Memory B cell (primary cell): ENCODE measurements at places on chromosomes 7 and 10.

DNA sequence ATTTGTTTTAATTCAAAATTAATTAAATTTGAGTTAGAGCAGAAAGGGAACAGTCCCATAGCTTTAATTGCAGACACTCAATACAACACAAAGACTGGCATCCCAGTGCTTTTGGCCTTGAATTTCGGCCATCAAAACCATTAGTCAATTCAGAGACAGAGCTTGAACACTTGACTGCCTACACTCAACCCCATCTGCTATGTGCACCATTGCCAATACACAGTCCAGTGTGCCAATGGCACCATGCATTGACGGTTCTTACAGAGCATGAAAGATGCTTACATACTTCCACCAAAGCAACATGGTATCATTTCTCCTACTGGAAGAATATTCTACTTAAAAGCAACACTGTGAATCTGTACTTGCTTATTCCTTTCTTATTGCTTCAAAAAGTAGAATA is 43.6 kb upstream of the LRRTM3 start:
- H3K36me3 ChIP-seq: no peaks in the 10 kb centered on the region
- no peaks in the 10 kb centered on the region for H3K27me3 ChIP-seq
- H3K27ac ChIP-seq: no peak overlapping the region
- DNase-seq: no peak
- no peak overlapping the region for H3K4me3 ChIP-seq

GRCh38 chr7:130254555-130254954 is 12.1 kb upstream of the CPA2 start:
- no peak overlapping the region for H3K4me3 ChIP-seq
- no peak for DNase-seq
- peaks cover 5% of the 10 kb centered on the region for H3K36me3 ChIP-seq
- H3K27me3 ChIP-seq: peaks cover 6% of the 10 kb centered on the region

DNA sequence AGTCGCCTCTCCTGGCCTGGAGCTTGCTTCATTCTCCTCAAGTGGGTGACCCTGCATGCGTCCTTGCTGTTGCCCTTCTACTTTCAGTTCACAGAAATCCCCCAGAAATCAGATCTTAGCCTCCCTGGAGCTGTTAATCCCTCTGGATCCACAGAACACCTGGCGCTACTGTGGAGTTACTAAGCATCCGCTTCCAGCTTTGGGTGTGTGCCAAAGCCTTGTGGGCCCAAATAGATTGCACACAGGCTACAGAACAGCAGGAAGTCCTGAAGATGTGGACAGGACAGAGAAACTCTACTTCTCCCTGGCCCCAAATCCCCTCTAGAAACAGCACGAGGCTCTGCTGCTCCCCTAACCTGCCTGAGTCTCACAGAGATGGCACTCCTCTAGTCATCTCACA is 36.6 kb upstream of the PDLIM1 start:
- H3K4me3 ChIP-seq: no peak overlapping the region
- H3K4me1 ChIP-seq: peaks cover 8% of the 10 kb centered on the region
- no peaks in the 10 kb centered on the region for H3K36me3 ChIP-seq
- H3K27me3 ChIP-seq: no peaks in the 10 kb centered on the region
- DNase-seq: no peak

DNA sequence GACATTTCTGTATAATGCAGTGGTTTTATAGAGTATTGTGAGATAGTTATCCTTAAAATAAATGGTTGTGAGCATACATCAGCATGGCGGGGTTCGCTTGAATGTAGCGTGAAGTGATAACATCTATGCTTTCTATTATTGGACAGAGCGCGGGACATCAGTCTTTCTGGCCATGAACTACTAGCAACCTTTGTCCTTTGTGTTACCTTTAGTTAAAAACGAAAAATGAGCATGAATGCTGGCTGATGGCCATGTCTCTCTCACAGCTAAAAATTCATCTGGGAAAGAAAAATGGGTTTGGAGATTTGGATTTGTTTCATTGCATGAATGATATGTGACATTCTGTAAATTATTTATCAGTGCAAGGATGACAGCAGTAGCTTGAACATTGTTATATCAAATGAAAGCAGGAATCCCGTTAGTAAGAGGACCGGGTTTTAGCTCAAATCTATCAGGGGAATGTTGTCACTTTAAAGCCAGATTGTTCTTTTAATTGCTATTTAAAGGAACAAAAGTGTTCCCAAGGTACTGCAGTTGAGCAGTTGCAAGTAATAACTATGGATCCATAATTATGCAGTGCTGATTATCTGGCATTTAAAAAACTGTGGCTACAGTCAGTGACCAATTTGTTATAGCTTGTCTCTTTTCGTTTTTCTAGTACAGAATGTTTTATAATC is 131.0 kb downstream of the KAT6B start:
- peaks cover 3% of the 10 kb centered on the region for H3K36me3 ChIP-seq
- H3K27ac ChIP-seq: no peak overlapping the region
- H3K4me3 ChIP-seq: no peak overlapping the region

- no peak for DNase-seq
- H3K27me3 ChIP-seq: no peaks in the 10 kb centered on the region
- H3K36me3 ChIP-seq: no peaks in the 10 kb centered on the region
Observed at GRCh38 chr7:107661865-107662379, 1.3 kb downstream of the SLC26A4 start.

DNA sequence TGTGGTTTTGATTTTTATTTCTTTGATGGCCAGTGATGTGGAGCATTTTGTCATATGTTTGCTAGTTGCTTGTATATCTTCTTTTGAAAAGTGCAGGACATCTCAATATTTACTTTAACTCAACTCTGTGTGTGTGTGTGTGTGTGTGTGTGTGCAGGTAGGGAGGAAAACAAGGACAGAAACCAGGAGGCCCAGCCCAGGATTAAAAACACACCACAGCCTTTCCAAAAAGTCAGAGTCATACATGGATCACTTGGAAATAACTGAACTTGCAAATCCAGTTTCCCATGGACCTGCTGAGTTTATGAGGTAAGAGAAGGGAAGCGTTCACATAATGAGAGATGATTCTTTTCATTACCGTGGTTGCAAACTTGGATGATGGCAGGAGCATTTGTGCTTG is 189.9 kb upstream of the LYZL1 start:
- no peak overlapping the region for H3K4me3 ChIP-seq
- H3K4me1 ChIP-seq: no peaks in the 10 kb centered on the region
- peaks cover 2% of the 10 kb centered on the region for H3K27me3 ChIP-seq
- H3K27ac ChIP-seq: no peak overlapping the region
- DNase-seq: no peak

DNA sequence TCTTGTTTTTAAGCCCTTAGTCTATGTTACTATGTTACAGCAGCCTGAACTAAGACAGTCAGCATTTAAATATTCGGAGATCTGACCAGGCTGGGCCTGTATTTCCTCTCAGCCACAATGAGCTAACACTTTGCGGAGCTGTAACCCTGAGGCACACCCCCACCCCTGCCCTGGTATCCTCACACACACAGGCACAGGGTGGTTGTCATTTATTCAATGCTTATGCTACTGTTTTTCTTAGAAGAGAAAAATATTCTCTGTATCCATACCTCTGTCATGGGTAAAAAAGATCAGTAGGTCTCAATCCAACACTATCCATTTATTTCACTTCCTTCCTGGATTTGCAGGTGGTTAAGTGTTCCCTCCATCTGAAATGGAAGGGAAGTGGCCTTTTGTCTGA is 80.3 kb upstream of the TRIL start:
- no peak overlapping the region for H3K4me3 ChIP-seq
- no peaks in the 10 kb centered on the region for H3K4me1 ChIP-seq

DNA sequence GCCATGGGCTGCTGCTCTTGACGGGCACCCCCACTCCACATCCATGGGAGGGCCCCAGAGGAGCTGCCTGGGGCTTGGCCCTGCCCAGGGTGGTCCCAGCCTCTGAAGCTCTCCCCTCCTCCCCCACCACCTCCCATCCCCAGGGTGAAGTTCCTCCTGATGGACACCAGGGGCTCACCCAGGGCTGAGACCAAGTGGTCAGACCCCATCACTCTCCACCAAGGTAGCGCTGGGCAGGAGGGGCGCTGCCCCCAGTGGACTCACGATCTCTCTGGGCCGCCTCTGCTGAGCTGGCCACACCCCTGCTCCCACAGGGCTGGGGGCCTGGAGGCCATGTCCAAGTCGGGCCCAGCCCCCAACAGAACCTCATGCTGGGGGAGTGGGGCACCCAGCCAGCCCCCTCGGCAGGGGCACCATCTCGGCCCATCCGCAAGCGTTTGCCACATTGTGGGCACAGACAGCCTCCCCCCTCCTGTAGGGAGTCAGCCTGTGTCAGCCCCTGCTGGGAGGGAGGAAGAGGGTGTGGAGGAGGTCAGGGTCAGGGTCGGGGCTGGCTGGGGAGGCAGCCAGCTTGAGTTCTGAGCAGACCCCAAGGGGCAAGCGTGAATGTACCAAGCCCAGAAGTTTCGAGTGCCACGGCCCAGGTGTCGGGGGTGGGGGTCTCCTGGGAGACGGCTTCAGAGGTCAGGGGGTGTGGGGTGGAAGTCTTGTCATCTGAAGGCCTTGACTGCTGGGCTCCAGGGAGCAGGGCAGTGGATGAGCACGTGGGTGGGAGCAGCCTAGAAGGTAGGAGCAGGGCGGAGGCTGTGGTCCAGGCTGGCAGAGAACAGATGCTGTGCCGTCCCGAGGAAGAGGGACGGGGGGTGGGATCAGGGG is 2.8 kb downstream of the UPK3B start:
- DNase-seq: no peak
- H3K4me1 ChIP-seq: no peaks in the 10 kb centered on the region
- no peaks in the 10 kb centered on the region for H3K36me3 ChIP-seq
- no peak overlapping the region for H3K27ac ChIP-seq
- H3K27me3 ChIP-seq: peaks cover 1% of the 10 kb centered on the region
- no peak overlapping the region for H3K4me3 ChIP-seq

DNA sequence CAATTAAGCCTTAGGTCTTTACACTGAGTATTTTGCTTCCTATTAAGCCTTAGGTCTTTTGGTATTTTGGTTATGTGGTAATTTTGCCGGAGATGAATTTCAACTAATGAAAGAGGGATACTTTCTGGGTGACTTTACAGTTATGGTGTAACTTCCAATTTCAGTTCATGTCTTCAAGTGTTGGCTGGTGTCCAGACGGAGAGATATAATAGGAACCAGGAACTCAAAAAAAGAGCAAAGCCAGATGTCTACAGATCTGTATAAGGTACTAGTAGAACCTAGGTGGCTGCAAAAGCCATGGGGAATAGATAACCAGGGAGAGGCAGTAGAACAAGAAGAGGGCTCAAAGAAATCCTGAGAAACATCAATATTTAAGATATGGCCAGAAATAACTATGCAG is 12.3 kb downstream of the ERCC6 start:
- no peak overlapping the region for H3K4me3 ChIP-seq
- DNase-seq: no peak
- H3K36me3 ChIP-seq: peaks cover 44% of the 10 kb centered on the region
- H3K4me1 ChIP-seq: peaks cover 14% of the 10 kb centered on the region

DNA sequence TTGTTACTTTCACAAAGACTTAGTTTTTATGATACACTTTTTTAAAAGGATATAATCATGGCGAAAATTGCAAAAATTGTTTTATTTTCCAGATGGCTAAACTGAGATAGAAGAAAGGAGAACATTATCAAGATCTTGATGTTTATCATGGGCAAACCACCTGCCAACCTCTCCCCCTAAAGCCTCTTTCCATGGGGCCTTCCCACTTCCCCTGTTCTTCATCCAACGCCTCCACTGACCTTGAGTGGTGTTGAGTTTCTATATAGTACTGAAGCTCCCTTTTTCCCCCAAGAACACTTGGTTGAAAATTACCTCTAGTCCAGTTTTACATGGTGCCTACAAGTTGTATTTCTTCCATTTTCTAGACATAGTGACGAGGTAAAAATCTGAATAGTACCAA is 5.0 kb downstream of the CREB3L2 start:
- no peak overlapping the region for H3K27ac ChIP-seq
- peaks cover 2% of the 10 kb centered on the region for H3K36me3 ChIP-seq

- no peak overlapping the region for H3K4me3 ChIP-seq
- no peaks in the 10 kb centered on the region for H3K36me3 ChIP-seq
- DNase-seq: no peak
- peaks cover 2% of the 10 kb centered on the region for H3K27me3 ChIP-seq
Observed at GRCh38 chr10:52571018-52571417, 201.6 kb downstream of the MBL2 start.

- H3K27me3 ChIP-seq: peaks cover 3% of the 10 kb centered on the region
- peaks cover 3% of the 10 kb centered on the region for H3K36me3 ChIP-seq
- H3K27ac ChIP-seq: no peak overlapping the region
- peaks cover 6% of the 10 kb centered on the region for H3K4me1 ChIP-seq
- H3K4me3 ChIP-seq: no peak overlapping the region
Observed at GRCh38 chr10:7541137-7542087, 125.4 kb downstream of the ITIH5 start.

DNA sequence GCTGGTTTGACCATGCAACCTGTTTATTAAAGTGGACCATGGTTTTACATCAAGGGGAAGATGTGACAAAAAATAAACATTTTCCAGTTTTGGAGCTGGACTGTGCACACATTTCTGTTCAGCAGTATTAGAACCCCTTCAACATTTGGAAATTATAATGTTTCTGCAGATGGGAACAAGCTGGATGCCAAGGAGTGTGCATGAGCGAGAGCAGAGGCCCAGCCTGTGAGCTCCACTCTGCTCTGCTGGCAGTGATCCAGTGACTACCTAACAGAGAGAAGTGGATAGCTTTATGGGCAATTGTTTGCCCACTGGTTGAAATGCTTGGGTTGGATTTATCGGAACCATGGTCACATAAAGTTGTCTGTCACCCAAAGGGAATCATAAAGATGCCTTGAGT is 456.7 kb downstream of the NRG3 start:
- no peaks in the 10 kb centered on the region for H3K36me3 ChIP-seq
- no peak overlapping the region for H3K4me3 ChIP-seq

GRCh38 chr10:76554033-76554408 is 1083.6 kb downstream of the KCNMA1 start:
- no peak overlapping the region for H3K27ac ChIP-seq
- H3K36me3 ChIP-seq: no peaks in the 10 kb centered on the region
- no peak overlapping the region for H3K4me3 ChIP-seq
- no peak for DNase-seq

- no peak overlapping the region for H3K27ac ChIP-seq
- H3K36me3 ChIP-seq: no peaks in the 10 kb centered on the region
- H3K27me3 ChIP-seq: peaks cover 2% of the 10 kb centered on the region
- H3K4me3 ChIP-seq: no peak overlapping the region
Observed at GRCh38 chr7:134703782-134704181, 57.1 kb downstream of the BPGM start.

GRCh38 chr7:135843214-135843613 is 94.6 kb upstream of the FAM180A start:
- DNase-seq: peak; percentile 11
- no peaks in the 10 kb centered on the region for H3K36me3 ChIP-seq
- H3K4me3 ChIP-seq: peak overlapping the region; percentile 16

DNA sequence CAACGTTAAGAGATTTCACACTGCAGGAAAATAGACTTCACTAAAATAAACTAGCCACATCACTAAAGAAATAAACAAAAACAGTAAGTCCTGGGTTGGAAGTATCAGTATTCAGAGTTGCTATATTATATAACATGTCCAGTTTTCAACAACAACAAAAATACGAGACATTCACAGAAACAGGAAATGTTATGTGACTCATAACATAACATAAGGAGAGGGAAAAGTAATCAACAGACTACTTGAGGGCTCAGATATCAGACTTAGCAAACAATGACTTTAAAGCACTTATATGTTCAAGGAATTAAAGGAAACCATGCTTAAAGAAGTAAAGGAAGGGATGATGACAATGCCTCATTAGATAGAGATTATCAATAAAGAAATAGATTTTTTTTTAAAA is 73.5 kb upstream of the MKLN1 start:
- H3K36me3 ChIP-seq: peaks cover 13% of the 10 kb centered on the region
- no peak overlapping the region for H3K27ac ChIP-seq
- DNase-seq: no peak
- peaks cover 17% of the 10 kb centered on the region for H3K27me3 ChIP-seq

GRCh38 chr7:135808206-135808605 is 59.6 kb upstream of the FAM180A start:
- no peaks in the 10 kb centered on the region for H3K36me3 ChIP-seq
- peaks cover 5% of the 10 kb centered on the region for H3K27me3 ChIP-seq
- H3K27ac ChIP-seq: no peak overlapping the region
- no peak overlapping the region for H3K4me3 ChIP-seq
- DNase-seq: no peak
- H3K4me1 ChIP-seq: peaks cover 3% of the 10 kb centered on the region
